ENCODE measurements at places on chromosomes 7 and 10.

GRCh38 chr10:79381804-79382221 lies 34.5 kb downstream of the PPIF start:
- no peak for DNase-seq

DNA sequence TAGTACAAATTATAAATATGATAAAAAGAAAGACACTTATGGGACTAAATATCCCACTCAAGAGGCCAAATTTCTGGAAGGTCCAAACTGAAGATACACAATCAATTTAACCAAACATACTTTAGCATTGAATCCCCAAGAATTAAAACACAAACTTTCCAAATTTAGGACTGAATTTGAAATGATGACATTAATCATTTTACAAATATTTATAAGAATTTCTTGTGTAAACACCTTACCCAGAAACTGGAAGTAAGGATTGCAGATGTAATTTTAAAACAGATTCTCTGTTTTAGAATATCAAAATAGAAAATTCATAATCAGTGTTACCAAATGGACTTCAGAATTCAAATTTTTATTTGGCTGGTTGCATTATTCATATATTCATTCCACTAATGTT lies 588.2 kb upstream of the KCND2 start:
- DNase-seq: no peak

GRCh38 chr10:4243651-4244050 lies 458.6 kb upstream of the KLF6 start:
- DNase-seq: no peak

DNA sequence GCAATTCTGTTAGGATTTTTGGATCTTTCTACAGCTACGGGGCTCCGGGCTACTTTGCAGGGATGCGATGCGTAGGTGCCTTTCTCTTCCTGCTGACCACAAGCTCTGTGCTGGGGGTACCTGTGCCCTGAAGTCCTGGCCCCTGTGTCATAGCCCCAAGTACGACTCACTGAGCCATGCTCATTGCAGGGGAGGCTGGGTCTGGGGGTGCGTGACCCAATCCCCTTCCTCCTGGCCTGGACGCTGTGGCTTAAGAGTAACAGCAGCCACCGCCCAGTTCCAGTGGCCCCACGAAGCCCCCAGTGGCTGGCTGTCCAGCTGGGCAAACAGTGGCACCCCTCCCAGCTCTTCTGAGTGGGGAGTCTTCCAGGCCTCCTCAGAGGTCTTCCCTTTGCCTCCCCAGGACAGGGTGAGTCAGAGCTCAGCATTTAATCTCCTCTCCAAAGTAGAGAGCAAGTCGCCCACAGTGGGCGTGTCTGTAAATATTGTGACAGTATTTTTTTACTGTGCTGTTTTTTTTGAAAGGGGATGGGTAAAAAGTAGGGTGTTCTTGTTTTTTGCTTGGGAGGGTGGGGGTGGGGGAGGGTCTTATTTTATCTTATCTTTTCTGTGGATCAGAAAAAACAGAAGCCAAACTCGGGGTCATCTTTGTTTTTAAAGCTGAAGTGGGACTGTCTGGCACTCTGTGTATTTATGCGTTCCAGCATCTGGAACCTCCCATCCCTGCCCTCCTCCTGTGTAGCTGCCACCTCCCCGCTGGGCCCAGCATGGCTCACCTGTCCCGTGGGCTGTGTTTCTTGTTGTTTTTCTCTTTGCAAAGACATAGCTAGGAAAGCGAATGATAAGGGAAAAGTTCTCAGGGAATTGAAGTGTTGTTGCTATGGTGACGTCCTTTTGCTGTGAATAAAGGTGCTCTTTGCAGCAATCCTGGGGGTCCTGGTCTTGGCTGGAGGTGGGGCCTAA lies 8.2 kb downstream of the LFNG start:
- DNase-seq: no peak

DNA sequence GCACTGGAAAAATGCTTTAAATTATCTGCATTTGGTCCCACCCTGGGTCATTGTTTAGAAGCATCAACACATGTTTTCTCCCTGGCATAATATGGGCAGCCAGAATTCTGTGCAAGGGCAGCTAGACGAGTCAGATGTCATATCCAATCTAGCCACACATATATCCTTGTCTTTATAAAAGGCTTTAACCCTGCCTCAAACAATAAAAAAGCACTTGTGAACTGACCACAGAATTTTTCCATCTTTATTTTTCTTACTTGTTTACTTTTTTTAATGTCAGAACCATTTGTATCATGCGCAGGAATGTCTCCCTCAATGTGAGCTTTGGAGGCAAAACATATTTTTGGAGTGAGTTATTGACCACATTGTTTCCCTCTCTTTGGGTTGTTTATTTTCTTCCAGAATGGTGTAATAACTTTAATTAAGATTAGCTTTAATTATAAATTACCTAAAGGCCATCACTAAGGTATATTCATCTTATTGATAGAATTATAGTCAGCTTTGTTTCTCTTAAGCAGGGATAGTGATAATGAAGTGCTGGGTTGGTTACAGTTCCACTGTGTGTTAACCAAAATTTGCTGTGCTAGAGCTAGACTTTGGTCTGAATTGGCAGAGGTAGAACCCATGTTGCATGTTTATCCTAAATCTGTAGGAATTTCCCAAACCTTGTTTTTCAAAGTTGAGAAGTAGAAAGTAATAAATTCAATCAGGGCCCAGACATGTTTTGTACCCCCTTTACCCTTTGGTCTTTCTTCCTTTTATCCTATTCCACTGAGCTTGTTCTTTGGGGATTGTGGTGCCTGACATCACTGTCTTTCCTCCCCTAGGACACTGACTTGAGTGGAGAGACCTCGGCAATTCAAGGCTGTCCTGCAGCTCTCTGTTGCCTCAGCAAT lies 1078.4 kb downstream of the KCNMA1 start:
- no peak for DNase-seq

- DNase-seq: no peak
Measured at GRCh38 chr10:110321869-110322620, 17.3 kb upstream of the SMNDC1 start.

- no peak for DNase-seq
Measured at GRCh38 chr10:83572036-83572435, 567.3 kb upstream of the GHITM start.

GRCh38 chr7:140673063-140673773 lies 473 bp downstream of the ADCK2 start:
- DNase-seq: peak; percentile 18

GRCh38 chr7:52270301-52270700 lies 765.1 kb upstream of the POM121L12 start:
- no peak for DNase-seq

DNA sequence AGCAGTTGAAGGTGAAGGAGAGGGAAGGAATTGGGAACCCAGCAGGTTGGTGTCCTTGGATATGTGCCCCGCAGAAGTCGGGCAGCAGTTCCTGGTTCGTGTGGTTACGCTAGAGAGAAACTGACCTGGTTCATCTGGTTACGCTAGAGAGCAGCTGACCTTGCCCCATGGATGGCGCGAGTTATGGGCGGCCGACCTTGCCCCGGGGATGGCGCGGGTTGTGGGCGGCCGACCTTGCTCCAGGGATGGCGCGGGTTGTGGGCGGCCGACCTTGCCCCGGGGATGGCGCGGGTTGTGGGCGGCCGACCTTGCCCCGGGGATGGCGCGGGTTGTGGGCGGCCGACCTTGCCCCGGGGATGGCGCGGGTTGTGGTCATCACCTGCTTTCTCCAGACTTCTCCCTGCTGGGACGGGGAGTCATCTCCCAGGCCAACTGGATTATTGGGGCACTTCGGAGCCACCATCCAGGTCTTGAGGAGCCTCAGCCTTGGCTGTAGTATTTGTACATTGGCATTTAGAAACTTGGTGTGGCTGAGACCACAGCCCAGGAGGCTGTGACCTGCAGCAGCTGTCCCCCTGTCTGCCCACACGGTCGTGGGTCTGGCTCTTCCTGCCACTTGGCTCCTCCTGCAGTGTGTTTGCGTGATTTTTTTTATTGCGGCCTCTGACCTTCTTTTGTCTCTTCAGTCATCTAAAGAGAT lies 6.1 kb downstream of the GET4 start:
- DNase-seq: no peak

DNA sequence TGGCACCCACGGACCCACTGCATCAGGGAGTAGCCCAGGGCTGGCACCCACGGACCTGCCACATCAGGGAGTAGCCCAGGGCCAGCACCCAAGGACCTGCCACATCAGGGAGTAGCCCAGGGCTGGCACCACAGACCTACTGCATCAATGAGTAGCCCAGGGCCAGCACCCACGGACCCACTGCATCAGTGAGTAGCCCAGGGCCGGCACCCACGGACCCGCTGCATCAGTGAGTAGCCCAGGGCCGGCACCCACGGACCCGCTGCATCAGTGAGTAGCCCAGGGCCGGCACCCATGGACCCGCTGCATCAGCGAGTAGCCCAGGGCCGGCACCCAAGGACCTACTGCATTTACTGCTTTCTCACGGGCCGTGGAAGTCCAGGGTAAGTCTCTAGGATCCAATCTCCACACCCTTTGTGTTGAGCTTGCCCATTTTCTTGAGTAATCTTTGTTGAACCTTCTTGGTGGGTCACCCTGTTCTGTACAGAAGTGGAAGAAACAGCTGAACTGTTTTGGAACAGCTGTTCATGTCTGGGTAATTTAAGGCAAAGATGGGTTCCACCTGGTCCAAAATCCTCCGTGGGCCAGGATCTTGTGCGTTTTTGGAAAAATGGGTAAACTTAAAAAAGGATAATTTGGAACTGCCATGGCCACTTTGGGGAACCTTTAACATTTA lies 69.0 kb downstream of the VIPR2 start:
- DNase-seq: no peak

DNA sequence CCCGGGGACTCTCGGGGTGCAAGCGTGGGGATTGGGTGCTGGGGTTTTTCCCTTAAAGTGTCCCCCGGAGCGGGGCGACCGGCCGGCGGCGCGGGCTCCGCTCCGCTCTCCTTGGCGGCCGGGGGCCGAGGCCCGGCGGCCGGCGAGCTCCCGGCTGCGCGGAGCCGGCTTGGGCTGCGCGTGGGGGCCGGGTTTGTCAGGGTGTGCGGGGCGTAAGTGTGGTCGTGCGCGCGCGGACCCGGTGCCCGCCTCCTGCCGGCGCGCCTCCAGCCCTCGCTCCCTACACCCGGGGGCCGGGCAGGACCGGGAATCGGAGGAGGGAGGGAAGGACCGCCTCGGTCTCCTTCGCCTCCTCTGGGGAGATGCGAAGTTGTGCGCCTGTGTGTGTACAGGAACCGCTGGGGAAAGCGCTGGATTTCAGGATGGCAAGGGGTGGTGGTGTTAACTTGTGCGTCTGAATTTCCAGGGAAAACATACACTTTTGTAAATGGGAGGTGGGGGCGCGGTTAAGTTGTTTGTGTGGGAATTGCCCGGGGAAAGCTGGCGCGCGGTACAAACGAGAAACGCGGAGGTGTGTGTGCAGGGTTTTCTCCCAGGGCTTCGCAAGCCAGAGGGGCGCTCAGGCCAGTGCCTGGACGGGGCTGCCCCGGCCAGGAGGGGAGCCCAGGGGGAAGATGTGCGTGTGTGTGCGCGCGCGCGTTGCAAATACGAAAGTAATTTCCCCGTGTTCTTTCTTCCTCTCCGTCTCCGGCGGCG lies 737 bp downstream of the ZMIZ1 start:
- DNase-seq: no peak

DNA sequence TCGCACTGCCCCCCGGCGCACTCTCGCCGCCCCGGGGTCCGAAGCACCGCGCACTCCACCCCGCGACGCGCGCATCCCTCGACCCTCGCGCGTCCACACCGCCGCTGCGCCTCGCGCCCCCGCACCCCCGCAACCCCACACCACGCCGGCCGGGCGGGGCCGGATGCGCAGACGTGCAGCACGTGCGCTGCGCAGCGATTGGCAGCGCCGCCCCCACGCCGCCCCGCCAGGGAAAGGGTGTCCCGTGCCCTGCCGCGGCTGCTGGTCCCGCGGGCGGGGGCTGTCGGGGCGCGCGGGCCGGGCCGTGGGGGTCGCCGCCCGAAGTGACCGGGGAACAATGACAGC lies 53.7 kb upstream of the KDM7A start:
- DNase-seq: peak; percentile 53

GRCh38 chr7:16801111-16801542 lies 3.7 kb downstream of the AGR2 start:
- DNase-seq: peak; percentile 18

DNA sequence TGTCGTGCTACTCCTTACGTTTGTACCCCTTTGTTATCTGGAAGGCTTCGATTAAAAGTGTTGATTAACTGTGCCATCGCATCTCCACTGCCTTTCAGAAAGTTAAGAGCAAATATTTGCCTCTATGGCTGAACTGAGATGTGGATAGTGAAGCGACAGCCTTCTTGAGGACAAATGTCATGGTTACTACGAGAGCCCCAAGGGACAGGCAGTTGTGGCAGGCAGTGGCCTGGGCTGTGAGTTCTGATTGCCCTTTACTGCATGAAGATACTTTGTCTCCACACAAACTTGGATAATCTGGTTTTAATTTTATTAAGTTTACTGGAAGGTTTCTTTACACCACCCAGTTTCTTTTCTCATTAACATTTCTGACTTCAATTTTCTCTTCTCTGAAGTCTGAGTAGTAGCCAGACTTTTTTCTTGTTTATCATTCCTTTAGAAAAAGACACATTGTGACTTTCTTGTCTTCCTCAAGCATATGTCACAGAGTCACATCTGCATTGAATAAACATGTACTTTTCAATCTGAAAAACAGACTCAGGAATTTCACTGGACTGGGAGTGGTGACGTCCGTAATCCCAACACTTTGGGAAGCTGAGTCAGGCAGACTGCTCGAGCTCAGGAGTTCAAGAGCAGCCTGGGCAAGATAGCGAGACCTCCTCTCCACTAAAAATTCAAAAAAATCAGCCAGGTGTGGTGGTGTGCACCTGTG lies 1.5 kb downstream of the TAS2R41 start:
- DNase-seq: no peak

DNA sequence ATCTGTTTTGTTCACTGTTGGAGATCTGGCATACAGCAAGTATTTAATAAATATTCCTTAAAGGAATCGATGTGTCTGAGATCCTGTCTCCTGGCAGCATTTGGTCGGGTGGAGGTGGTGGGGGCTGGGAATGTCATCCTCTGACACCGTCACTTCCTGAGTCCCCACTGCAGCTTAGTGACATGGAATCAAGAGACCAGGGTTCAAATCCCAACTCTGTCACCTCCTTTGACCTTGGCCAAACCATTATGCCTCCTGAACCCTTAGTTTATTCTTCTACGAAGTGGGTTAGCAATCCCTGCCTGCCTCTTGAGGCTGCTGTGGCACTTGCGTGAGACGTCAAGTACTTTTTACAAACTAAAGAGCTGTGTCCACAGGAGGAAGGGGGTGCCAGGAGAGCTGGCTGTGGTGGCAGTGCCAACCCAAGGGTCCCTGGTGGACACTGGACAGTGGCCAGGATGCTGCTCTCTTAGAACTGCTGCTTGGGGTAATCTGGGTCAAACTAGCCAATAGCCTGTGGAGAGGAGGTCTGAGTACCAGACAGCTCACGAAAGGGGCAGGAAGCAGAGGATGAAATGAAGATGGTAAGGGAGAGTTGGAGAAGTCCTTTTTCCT lies 8.0 kb upstream of the ZMIZ1 start:
- no peak for DNase-seq

DNA sequence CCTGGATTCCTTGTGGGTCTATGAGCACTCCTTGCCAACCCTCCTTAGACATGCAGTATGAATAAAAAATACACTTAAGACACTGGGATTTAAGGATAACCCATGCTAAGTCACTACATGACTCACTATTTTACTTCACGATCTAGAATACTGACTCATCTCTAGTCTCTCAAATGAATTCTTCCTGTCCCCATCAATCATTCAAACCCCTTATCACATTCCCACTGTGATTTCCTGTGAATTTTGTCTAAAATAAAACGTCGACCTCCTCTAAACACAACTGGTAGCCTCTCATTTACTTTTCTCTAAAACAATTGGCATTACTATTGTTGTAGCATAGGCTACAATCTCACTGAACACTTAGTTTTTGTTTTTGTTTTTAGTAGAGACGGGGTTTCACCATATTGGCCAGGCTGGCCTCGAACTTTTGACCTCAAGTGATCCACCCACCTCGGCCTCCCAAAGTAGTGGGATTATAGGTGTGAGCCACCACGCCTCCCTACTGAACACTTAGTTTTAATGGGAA lies 3.9 kb upstream of the IQUB start:
- no peak for DNase-seq

Measured in T-helper 1 cell (primary cell).